Muscle of leg (tissue), 16 donors: ENCODE measurements at places on chromosomes 12 and 14. TPM values are rescaled to one million over a fixed set of nuclear protein-coding genes. Genes with fewer than 3 reads are reported as not detected.

DNA sequence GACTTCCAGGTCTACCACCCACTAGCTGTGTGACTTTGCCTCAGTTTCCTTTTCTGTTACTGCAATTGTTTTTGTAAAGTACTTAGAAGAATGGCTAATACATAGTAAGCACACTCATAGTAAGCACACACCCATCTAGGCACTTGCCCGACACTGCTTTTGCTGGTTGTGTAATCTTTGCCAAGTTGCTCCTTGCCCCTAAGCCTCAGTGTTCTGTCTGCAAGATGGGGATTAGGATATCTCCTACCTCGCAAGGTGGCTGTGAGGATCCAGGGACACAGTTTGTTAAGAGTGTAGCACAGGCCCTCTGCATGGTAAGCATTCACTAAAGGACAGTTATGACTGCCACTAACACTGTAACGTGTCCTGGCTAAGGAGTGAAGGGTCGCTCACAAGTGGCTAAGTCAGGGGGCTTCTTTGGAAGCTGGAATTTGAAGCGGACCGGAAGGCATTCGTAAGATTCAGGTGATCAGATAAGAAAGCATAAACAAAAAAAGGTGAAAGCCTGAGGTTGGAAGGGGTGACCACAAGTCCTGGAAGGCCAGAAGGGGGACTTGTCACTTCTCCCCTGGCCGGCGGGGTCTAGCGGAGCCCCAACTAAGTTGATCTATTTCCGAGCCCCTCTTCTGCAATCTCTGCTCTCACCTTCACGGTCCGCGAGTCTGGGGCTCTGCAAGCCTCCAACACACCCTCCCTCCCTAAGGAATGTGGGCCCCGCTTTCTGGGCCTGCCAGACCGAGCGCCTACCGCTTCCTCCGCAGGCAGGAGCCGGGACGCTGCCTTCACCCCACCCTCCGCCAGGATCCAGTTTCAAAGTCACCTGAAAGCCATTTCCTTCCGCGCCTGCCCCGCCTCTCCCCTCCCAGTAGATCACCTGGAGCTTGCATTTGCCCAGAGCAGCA is 1.5 kb upstream of the PLEKHG3 start:
- H3K36me3 ChIP-seq = no peaks in the 10 kb centered on the region
- H3K4me3 ChIP-seq = no peak overlapping the region
- peaks cover 4% of the 10 kb centered on the region for H3K27me3 ChIP-seq
- no peak for DNase-seq
- no peak overlapping the region for H3K27ac ChIP-seq

LGR5 gene
- total RNA-seq = 7.2 TPM

- no peak overlapping the region for H3K27ac ChIP-seq
- no peak overlapping the region for H3K4me3 ChIP-seq
- peaks cover 77% of the 10 kb centered on the region for H3K36me3 ChIP-seq
- no peak for DNase-seq
- H3K27me3 ChIP-seq = no peaks in the 10 kb centered on the region
Measured at GRCh38 chr14:102028733-102029132, 58.1 kb downstream of the HSP90AA1 start.

RNF10 gene
- total RNA-seq = 80.8 TPM
